ENCODE measurements at places on chromosomes 7 and 10. TPM values are rescaled to one million over a fixed set of nuclear protein-coding genes. Genes with fewer than 3 reads are reported as not detected.

DNA sequence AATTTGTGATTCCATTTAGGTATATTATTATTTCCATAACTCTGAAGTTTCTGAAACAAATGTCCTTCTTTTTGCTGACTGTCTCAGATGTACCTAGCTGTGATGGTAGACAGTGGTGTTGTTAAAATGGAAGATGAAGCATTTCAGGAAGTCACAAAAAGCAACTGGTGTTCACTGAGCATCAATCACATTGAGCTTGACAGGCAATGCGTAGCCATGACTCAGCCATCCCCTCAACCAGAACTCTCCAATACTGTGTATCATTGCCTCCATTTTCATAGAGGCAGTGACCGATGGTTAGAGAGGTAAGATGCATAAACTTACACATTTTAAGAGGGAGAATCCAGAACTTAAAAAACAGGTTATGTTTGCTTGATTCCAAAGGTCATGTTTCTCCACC, 434.0 kb downstream of the INHBA start:
- H3K27me3 ChIP-seq: no peaks in the 10 kb centered on the region
- H3K4me3 ChIP-seq: no peak overlapping the region
- no peaks in the 10 kb centered on the region for H3K36me3 ChIP-seq
- no peak overlapping the region for H3K27ac ChIP-seq

- no peak overlapping the region for H3K4me3 ChIP-seq
- no peak for DNase-seq
- H3K36me3 ChIP-seq: no peaks in the 10 kb centered on the region
- peaks cover 4% of the 10 kb centered on the region for H3K4me1 ChIP-seq
- H3K27me3 ChIP-seq: no peaks in the 10 kb centered on the region
- H3K27ac ChIP-seq: no peak overlapping the region
Observed at GRCh38 chr7:130891254-130892094, 157.5 kb upstream of the KLF14 start.

DNA sequence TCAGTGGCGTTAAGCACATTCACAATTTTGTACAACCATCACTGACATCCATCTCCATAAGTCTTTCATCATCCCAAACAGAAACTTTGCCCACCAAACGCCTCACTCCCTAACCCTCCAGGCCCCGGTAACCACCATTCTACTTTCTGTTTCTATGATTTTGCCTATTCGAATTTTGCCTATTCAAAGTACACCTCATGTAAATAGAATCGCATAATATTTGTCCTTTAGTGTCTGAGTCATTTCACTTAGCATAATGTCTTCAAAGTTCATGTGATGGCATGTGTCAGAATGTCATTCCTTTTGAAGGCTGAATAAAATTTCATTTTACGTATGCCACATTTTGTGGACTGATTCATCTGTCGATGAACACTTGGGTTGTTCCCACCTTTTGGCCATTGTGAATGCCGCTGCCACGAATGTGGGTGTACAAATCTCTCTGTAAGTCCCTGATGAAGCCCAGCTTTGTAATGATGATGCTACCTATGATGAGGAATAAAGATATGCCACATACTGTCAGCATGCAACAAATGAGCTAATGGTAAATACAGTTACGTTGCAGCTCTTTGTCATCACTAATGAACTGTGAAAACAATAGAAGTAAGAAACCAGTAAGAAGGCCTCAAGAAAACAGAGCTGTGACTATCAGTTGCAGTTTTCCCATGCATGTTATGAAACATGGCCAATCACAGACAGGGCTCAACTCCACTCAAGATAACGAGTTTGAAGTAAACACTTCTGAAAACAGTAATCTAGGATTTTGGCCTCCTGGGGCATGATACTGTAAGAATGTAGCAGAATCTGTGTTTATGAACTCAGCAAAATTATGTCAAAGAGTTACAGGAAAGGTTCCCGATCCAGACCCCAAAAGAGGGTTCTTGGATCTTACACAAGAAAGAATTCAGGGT, 120.0 kb downstream of the ADAM12 start:
- H3K27me3 ChIP-seq: no peaks in the 10 kb centered on the region
- peaks cover 4% of the 10 kb centered on the region for H3K36me3 ChIP-seq
- H3K27ac ChIP-seq: no peak overlapping the region

GRCh38 chr7:151119055-151119415, 32.8 kb downstream of the AGAP3 start:
- H3K27ac ChIP-seq: no peak overlapping the region
- H3K36me3 ChIP-seq: peaks cover 32% of the 10 kb centered on the region
- peaks cover 18% of the 10 kb centered on the region for H3K4me1 ChIP-seq
- DNase-seq: no peak
- no peaks in the 10 kb centered on the region for H3K27me3 ChIP-seq
- H3K4me3 ChIP-seq: no peak overlapping the region

- H3K36me3 ChIP-seq: no peaks in the 10 kb centered on the region
- H3K4me1 ChIP-seq: peaks cover 8% of the 10 kb centered on the region
- H3K27me3 ChIP-seq: peaks cover 31% of the 10 kb centered on the region
- no peak overlapping the region for H3K4me3 ChIP-seq
- no peak for DNase-seq
Observed at GRCh38 chr7:132226046-132226956, 350.0 kb downstream of the PLXNA4 start.

DNA sequence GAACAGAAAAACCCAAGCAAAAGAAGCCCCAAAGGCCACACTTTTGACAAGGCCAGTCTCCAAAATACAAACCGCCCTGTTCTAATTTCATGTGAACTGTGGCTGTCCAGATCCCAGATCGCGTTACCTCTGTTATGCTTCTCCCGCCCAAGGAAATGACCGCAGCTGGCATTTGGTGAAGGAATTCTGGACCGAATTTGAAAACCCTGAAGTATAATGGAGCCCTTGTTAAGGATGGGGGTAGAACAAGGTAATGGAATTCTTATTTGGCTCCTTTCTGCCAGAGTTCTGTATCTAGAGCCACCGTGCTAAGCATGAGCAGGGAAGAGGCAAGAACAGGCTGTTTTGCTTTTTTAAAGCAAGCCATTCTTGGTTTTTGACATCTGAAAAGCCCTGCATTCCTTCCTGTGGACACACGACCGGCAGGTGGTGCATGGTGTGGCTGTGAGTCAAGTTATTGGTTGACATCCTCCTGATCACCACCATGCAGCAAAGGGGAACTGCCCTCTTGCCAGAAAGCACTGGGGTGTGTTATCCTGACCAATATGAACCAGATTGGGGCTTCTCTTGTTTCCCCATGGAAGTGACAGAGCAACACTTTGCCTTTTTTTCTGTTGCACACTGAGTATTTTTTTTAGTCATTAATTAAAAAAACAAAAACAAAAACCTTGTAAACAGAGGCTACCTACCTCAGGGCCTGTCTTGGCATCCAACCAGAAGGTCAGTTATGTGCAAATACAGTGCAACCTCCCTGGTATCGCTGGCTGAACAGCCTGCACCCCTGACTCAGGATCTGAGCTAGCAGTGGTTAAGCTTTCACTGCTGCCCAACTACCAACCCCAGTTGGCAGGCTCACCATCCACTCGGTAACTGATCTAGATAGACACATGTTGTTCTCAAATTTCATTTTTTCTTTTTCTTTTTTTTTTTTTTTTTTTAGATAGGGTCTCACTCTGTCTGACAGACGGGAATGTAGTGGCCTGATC, 14.2 kb downstream of the UCMA start:
- H3K4me3 ChIP-seq: no peak overlapping the region
- no peak for DNase-seq
- H3K36me3 ChIP-seq: no peaks in the 10 kb centered on the region
- H3K27ac ChIP-seq: no peak overlapping the region
- no peaks in the 10 kb centered on the region for H3K4me1 ChIP-seq

- no peak overlapping the region for H3K27ac ChIP-seq
- H3K36me3 ChIP-seq: no peaks in the 10 kb centered on the region
- no peak for DNase-seq
- no peaks in the 10 kb centered on the region for H3K4me1 ChIP-seq
- no peaks in the 10 kb centered on the region for H3K27me3 ChIP-seq
Observed at GRCh38 chr7:93817526-93817925, 73.0 kb downstream of the TFPI2 start.

GRCh38 chr7:6532516-6532915, 18.7 kb downstream of the GRID2IP start:
- H3K4me1 ChIP-seq: peaks cover 3% of the 10 kb centered on the region
- H3K4me3 ChIP-seq: peak overlapping the region; percentile 13
- peaks cover 90% of the 10 kb centered on the region for H3K27me3 ChIP-seq
- no peak for DNase-seq
- H3K27ac ChIP-seq: no peak overlapping the region

- DNase-seq: no peak
- H3K27ac ChIP-seq: no peak overlapping the region
- no peak overlapping the region for H3K4me3 ChIP-seq
- no peaks in the 10 kb centered on the region for H3K4me1 ChIP-seq
Observed at GRCh38 chr7:127208860-127209259, 43.9 kb downstream of the GRM8 start.

GRCh38 chr7:4958477-4959301, at the start of gene MMD2:
MMD2 (minus strand) TSS chr7:4959187; CDS start chr7:4959017, 170 bp downstream.
- peaks cover 5% of the 10 kb centered on the region for H3K4me1 ChIP-seq
- H3K36me3 ChIP-seq: no peaks in the 10 kb centered on the region
- peaks cover 73% of the 10 kb centered on the region for H3K27me3 ChIP-seq
- DNase-seq: no peak
- H3K27ac ChIP-seq: no peak within 1 kb of the TSS
- H3K4me3 ChIP-seq: peak within 1 kb of the TSS; percentile 74

GRCh38 chr7:149882248-149883047, 8.7 kb downstream of the ATP6V0E2 start:
- H3K27ac ChIP-seq: no peak overlapping the region
- no peak for DNase-seq
- H3K36me3 ChIP-seq: no peaks in the 10 kb centered on the region

- no peaks in the 10 kb centered on the region for H3K36me3 ChIP-seq
- H3K4me1 ChIP-seq: no peaks in the 10 kb centered on the region
- no peak for DNase-seq
- H3K4me3 ChIP-seq: no peak overlapping the region
- H3K27ac ChIP-seq: no peak overlapping the region
Observed at GRCh38 chr7:1169409-1170368, 9.7 kb upstream of the ZFAND2A start.

Gene PKD1L1
- 0.18 TPM for total RNA-seq

Gene NUTM2E
- 0.78 TPM for total RNA-seq

Gene ETV1
- total RNA-seq: 26.6 TPM

Measured in mesothelial cell of epicardium (in vitro differentiated cells).